ENCODE measurements at places on chromosomes 16 and 17. TPM values are rescaled to one million over a fixed set of nuclear protein-coding genes. Genes with fewer than 3 reads are reported as not detected.

ZNF597 gene
- 1.5 TPM for total RNA-seq

KCNAB3 gene
- 0.38 TPM for total RNA-seq

SMG6 gene
- 19.3 TPM for total RNA-seq

- DNase-seq: no peak
These were observed 14.5 kb downstream of the MPO start for GRCh38 chr17:58265902-58266875.

- no peak for DNase-seq
These were observed 52.2 kb upstream of the HAPSTR1 start for GRCh38 chr16:9039210-9039609.

DNA sequence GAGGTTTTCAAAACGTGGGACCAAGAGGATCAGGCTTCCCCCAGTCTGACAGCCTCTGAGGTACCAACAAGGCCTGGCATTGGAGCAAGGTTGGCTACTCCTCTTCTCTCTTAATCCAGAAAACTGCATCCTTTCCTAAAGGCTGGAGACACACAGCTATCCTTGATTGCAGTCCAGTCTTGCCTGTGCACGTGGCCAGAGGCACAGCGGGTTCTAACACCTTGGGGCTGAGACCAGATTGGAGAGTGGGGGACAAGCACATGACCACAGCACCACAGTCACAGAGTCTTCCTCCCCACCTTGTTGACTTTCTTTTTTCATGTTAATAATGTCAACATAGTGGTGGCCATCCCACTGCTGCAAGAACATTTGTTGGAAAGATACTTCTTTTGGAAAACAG, 46.9 kb downstream of the GNAO1 start:
- no peak for DNase-seq

GRCh38 chr17:82236142-82236971, 7.5 kb downstream of the SLC16A3 start:
- DNase-seq: peak; percentile 76

DNA sequence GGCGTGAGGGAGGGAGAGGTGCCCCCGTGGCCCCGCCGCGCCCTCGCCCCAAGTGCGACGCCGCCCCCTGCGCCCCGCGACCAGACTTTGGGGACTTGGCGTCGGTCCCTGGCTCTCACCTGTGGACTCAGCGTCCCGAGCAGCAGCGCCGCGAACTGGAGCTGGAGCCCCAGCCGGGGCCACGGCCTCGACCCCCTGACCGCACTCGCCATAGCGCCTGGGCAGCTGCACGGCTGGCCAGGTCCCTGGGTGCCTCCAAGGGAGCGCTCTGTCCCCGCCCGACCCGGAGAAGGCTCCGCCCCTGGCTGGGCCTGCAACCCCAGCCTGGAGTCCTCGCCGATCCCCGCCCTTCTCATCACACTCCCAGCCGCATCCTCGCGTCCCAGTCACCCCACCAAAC, at the start of gene ERN2:
Gene ERN2 (minus strand): TSS at position 247 of the 400 bp plus-strand sequence. CDS start 35 bp downstream, at position 212.
- DNase-seq: no peak

DNA sequence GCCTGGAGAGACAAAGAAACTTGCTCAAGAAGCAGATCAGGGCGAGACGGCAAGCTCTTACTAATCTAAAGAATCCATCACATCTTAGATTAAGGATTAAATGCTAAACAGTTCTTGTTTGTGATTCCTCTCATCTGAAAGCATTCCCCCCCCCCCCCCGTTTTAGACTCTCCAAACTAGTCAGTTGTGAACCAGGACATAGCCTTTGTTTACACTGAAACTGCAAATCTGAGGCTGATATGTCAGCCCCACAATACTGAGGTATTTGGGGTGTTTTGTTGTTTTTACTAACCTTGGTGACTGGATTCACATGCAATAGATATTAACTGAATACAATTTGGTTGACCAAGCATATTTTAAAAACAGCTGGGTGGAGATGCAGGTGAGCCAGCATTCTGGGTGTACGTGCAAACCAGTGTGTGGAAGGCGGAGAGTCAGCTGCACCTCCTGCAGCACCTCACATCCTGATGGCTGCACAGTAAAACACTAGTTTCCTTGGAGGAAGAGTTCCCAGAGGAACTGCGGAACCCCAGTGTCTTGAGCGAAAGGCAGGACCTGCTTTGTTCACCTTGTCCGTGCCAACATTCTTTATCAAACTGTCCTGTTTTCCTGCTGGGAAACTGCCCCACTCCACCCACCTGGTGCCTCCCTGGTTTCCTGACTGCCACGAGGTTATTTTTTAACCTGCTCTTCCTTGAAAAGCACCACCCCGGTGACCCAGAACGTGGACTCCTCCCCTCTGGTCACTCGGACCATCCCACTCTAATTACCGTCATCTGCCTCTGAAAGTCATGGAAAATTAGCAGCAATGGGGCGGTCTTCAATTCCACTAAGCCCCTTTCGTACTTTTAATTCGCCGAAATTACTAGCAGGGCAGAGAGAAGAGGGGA, 1.2 kb upstream of the YPEL2 start:
- no peak for DNase-seq

DNA sequence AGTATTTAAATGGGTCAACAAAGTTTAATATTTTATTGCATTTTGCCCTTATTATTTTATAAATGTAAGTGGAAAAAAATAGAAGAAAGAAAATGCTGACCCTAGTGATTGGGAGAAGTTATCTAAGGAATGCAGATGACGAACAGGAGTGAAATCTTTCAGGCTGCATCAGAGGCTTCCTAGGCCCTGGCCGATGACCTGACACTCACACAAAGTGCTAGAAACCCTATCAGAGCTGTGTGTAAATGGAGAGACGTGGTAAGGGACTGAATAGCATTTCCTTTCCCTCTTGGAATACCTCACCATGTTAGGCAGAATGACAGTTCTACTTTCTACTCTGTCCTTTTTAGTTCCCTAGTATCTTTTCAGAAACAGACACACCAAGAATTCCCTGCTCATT, 44.9 kb upstream of the CNEP1R1 start:
- no peak for DNase-seq

- no peak for DNase-seq
These were observed 17.8 kb downstream of the RGS9 start for GRCh38 chr17:65154770-65155589.

GRCh38 chr17:54111576-54111975, 288.8 kb downstream of the KIF2B start:
- DNase-seq: no peak

GRCh38 chr16:4316108-4316863, 419 bp downstream of the GLIS2 start:
- DNase-seq: no peak

GRCh38 chr17:15972497-15972951, 27.0 kb downstream of the ZSWIM7 start:
- DNase-seq: no peak
